ENCODE measurements at places on chromosomes 12 and 14.

- DNase-seq = no peak
These were observed 24.0 kb upstream of the IRF2BPL start for GRCh38 chr14:77052281-77053044.

- no peak for DNase-seq
These were observed 116.9 kb downstream of the FGD4 start for GRCh38 chr12:32516230-32516629.

- no peak for DNase-seq
These were observed 20.0 kb downstream of the SCAF11 start for GRCh38 chr12:45970391-45970790.

- no peak for DNase-seq
These were observed 368.1 kb downstream of the PDZRN4 start for GRCh38 chr12:41556176-41556575.

GRCh38 chr12:130227641-130228040, 65.4 kb downstream of the FZD10 start:
- DNase-seq = no peak

GRCh38 chr12:6062757-6063735, 61.4 kb downstream of the VWF start:
- peak; percentile 18 for DNase-seq

DNA sequence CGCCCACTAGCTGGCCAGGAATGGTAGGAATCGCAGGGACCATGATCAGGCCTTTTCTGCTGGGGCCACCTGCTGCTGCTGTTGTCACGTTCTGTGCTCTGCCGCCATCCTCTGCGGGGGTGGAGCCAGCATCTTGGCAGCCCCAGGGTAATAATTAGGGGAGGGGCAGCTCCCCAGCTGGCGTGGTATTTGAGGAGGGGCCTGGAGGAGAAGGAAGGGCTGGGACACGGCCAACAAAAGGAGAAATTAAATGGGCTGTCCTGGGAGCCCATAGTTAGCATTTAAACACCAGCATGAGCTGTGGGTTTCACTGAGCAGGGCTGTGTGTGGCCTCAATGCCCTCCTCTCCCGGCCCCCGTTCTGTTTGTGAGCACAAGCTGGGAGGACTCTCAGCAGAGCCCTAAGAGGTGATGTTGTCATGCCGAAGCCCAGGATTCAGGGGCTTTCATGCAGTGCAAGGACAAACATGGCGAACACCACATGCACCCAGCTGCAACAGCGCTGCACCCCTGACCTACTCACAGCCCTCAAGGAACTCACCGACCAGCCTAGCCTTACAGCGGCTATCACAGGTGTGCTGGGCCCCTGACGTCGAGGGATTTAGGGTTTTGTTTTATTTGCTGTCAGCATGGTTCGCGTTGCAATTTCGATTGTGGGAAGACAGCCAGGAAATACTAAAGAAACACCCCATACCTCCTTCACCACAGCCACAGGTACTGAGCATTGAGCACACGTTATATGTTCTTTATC, 324.3 kb downstream of the CACNA1C start:
- DNase-seq = no peak

DNA sequence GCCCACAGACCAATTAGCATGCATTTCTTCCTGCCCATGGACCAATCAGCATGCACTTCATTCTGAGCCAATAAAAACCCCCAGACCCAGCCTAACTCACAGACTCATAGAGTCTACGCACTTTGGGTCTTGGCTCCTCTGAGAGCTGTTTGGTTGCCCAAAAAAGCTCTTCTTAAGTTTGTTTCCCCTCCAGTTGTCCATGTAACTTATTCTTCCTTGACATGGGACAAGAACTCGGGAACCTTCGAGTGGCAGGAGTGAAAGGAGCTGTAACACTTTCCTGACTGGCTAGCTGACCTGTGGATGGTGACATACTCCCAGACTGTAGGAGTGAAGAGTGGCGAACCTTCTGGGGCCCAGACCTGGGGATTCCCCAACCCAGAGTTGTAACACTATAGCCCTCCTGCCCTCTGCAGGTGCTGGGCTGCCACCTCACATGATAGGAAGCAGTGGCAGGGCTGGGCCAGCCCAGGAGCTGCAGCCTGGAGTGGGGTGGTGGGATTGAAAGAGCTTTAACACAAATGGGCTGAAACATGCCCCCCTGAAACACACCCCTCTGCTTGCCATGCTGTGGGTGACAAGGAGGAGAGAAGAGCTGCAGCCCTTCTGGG, 4.4 kb upstream of the BTBD7 start:
- no peak for DNase-seq

- no peak for DNase-seq
These were observed 34.5 kb downstream of the COCH start for GRCh38 chr14:30908826-30909225.

DNA sequence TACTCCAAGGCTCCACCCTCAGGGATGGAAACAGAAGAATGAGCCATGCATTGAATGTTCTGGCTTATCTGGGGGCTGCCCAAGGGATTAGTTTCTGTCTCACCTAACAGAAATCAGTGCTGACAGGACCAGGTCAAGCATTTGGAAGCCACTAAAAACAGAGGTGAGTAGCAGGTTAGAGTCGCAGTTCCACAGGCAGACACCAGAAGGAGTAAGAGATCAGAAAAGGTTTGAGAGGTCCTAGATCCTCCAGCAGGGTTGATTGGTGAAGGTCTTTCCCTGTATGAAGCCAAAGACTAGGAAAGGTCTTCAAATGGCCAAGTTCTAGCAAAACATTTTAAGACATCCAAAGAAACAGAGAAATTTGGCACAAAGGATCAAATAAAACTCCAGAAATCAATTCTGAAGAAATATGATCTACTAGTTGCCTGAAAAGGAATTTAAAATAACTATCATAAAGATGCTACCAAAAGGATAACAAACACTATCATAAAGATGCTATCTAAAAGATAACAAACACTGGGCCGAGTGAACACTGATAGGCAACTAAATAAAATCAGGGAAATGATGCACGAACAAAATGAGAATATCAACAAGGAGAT, 19.5 kb upstream of the TTC9 start:
- no peak for DNase-seq

DNA sequence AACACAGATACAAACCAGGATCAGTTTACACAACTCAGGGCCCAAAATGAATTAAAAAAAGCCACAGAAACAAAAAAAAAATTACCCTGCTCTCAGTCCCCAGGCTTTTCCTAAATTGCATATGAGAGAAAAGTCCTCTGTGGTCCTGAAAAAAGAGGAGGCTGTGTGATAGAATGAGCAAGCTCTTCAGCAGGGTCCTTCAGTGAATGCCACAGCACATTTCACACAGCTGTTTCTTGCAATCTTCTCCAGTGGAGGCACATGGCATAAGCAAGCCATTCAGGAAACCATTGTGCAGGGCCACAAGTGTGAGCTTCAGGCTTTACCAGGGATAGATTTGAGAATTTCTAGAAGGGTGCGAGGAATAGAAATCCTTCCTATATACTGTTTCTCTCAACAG, 168.5 kb downstream of the PPM1H start:
- DNase-seq = no peak

- no peak for DNase-seq
These were observed 150.2 kb upstream of the EEA1 start for GRCh38 chr12:93079271-93079670.

DNA sequence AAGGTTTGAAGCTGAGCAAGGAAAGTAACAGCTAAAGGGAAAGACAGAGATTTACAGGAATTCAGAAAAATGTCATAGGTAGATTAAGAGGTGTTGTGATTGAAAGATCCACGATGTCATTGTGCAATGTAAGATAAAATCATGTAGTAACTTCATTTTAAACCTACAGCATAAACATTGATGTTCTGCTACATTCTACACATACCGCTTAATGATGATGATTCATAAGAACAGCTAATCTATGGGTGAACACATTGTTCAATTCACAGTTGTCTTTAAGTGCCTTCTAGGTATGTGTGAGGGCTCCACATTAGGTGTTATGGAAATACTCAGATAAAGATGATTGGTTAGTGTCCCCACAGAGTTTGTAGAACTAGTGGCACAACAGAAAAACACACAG, 170.9 kb downstream of the GRIP1 start:
- DNase-seq = no peak
